ENCODE measurements at places on chromosomes 5 and 9. TPM values are rescaled to one million over a fixed set of nuclear protein-coding genes. Genes with fewer than 3 reads are reported as not detected.
A peak's percentile ranks its signal among the peaks of the same experiment; 100 is the strongest.

GRCh38 chr9:93118863-93119702 lies 15.0 kb downstream of the NINJ1 start:
- peaks cover 12% of the 10 kb centered on the region for H3K36me3 ChIP-seq
- H3K4me3 ChIP-seq: no peak overlapping the region
- no peaks in the 10 kb centered on the region for H3K27me3 ChIP-seq
- H3K27ac ChIP-seq: no peak overlapping the region

DNA sequence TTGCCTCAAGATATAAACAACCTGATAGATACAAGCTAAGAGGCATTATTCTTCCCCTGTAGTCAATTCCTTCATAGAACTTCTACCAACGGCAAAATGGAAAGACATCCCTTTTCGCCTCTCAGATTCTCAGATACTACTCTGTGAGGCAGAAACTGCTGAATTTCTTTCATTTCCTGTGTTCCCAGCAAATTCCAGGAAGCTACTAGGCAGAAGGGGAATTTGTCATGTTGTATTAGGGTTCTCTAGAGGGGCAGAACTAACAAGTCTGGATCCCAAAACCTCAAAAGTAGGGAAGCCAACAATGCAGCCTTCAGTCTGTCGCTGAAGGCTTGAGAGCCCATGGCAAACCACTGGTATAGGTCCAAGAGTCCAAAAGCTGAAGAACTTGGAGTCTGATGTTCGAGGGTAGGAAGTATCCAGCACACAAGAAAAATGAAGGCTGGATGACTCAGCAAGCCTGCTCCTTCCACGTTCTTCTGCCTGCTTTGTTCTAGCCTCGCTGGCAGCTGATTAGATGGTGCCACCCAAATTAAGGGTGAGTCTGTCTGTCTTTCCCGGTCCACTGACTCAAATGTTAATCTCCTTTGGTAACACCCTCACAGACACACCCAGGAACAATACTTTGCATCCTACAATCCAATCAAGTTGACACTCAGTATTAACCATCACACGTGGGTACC lies 15.2 kb downstream of the RNF180 start:
- no peak for DNase-seq
- H3K4me1 ChIP-seq: no peaks in the 10 kb centered on the region
- H3K36me3 ChIP-seq: no peaks in the 10 kb centered on the region

- H3K27ac ChIP-seq: no peak overlapping the region
- peaks cover 5% of the 10 kb centered on the region for H3K4me1 ChIP-seq
- H3K4me3 ChIP-seq: no peak overlapping the region
- DNase-seq: no peak
- peaks cover 57% of the 10 kb centered on the region for H3K36me3 ChIP-seq
These were observed 29.8 kb upstream of the SLC6A3 start for GRCh38 chr5:1474866-1475543.

The ENHO gene
- total RNA-seq: 0.45 TPM

GRCh38 chr9:135883410-135884089 lies 23.8 kb downstream of the CAMSAP1 start:
- no peaks in the 10 kb centered on the region for H3K27me3 ChIP-seq
- no peak overlapping the region for H3K27ac ChIP-seq
- no peaks in the 10 kb centered on the region for H3K36me3 ChIP-seq
- no peak for DNase-seq

The LAMC3 gene
- 1.7 TPM for total RNA-seq

DNA sequence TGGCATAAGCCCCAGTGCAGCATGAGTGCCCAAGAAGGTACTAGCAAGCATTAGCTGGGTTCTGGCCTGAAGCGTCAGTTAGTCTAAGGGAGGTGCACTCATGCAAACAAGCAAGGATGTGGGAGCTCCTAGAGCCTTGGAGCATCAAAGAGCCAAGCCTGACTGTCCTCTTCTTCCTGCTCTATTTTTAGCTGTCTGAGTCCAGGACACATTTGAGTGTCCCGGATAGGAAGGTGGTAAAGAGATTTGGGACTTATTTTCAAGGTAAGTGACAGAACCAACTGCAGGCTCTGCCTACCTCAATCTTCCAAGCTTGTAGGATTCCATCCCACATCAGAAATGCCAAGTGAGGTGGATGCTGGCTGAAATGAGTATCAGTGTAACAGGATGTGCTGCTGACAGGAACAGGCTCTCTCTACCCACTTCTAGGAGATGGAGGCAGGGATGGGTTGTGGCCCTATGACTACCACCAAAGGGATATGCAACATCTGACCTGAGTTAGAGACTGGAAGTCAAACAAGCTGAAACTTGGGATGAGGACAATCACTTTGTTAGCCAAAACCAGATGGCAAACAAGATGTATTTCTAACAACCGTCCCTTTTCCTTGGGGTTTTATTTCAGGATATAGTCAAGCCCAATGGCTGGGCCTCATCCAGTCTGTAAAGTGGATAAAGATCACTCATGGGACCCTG lies 15.1 kb downstream of the MACROH2A1 start:
- H3K27me3 ChIP-seq: no peaks in the 10 kb centered on the region
- peaks cover 95% of the 10 kb centered on the region for H3K36me3 ChIP-seq
- H3K4me3 ChIP-seq: no peak overlapping the region
- no peak for DNase-seq
- no peak overlapping the region for H3K27ac ChIP-seq

DNA sequence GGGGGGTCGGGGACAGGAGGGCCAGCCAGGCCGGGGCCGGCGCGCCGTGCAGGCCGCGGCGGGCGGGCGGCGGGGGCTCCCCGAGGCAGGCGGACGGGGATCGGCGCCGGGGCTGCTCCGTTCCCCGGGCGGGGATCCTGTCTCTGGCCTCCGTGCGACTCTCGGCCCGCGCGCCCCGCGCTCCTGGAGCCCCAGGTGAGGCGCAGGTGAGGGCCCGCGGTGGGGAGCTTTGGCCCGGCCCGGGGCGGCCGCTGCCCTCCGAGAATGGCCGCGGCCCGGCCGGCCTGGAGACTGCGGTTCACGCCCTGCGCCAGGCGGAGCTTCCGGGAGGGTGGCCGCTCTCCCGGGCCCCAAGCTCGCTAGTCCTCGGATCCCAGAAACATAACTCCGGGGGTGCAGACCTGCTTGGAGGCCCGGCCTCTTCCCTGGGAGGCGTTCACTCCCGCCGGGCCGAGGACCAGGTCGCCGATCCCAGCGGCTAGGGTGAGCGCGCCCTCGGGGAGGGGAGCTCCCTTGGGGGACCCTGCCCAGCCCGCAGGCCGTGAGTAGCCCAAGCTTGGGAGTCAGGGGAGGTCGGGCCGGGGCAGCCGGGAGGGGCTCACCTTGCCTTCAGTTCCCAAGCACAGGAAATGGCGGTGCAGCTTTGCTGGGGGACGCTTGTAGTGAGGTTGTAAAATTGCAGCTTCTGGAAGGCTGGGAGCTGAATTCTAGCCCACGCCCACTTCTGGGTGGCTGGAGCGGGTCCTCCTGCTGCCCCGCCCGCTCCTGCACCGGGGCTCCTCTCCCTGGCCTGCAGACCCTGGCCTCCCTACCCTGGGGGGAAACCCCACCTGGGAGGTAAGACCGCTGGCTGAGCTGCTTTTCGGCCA lies 723 bp downstream of the PPP1R26 start:
- H3K27ac ChIP-seq: no peak overlapping the region
- peak overlapping the region; percentile 58 for H3K4me3 ChIP-seq
- H3K27me3 ChIP-seq: peaks cover 46% of the 10 kb centered on the region

DNA sequence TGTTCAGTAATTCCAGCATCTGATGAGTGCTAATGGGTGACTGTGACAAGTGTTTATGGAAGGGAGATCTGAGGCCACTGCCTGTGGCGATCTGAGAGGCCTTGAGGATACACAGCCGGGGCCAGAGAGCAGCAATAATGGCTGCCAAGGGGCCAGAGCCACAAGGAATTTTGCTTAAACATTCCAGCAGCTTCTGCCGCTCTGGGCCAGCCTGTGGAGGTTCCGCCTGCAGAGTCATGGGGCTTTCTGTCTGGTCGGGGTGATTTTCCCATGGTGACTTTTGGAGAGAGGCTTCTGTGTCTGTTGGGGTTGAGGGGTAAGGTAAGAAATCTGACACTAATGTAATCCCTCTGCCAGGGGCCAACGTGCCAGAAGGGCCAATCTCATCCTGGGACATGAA lies 353.5 kb downstream of the ADAMTS6 start:
- H3K27me3 ChIP-seq: no peaks in the 10 kb centered on the region
- no peak overlapping the region for H3K4me3 ChIP-seq
- H3K4me1 ChIP-seq: no peaks in the 10 kb centered on the region
- DNase-seq: no peak

- H3K4me3 ChIP-seq: no peak overlapping the region
- H3K4me1 ChIP-seq: peaks cover 3% of the 10 kb centered on the region
- no peaks in the 10 kb centered on the region for H3K27me3 ChIP-seq
These were observed 196.5 kb downstream of the SNX18 start for GRCh38 chr5:54713923-54714581.

DNA sequence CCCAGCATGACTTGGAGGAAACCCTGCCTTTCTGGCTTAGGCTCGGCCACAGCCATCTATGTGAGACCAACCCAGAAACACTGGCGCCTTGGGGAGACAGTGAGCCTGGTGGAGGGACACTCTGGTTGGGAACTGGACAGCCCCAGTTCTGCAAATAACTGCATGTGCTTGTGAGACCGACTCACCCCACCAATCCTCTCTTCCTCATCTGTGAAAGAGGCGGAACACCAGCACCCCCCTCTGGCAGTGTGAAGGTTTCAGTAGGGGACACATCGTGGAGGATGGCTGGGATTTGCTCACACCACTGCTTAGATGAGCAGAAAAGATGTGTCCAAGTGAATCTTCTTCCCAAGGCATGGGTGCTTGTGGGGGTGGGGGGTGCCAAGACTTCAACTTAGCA lies 43.4 kb upstream of the N4BP3 start:
- no peaks in the 10 kb centered on the region for H3K36me3 ChIP-seq
- H3K27ac ChIP-seq: no peak overlapping the region
- peaks cover 2% of the 10 kb centered on the region for H3K27me3 ChIP-seq
- DNase-seq: peak; percentile 33

DNA sequence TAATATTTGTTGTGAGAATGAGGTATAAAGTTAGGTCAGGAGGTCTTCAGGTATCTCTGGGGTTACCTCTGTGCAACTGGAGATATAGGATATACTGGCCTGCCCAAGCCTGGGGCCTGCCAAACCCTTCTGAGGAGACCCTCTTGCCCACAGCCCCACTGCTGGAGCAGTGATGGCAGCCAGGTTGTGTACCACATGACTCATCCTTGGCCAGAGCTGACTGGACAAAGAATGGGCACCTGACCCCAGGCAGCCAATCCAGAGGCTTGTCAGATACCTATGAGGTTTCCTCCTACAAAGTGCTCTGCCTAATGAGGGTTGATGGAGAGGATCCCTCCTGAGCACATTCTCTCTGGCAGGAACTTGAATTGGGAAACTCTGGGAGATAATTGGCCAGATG lies 56.1 kb upstream of the TBC1D2 start:
- H3K4me3 ChIP-seq: no peak overlapping the region
- DNase-seq: no peak
- H3K27me3 ChIP-seq: no peaks in the 10 kb centered on the region

The SLC1A3 gene
- total RNA-seq: not detected

The CCL19 gene
- total RNA-seq: not detected

GRCh38 chr5:58708456-58708855 lies 125.6 kb downstream of the RAB3C start:
- H3K36me3 ChIP-seq: no peaks in the 10 kb centered on the region
- no peaks in the 10 kb centered on the region for H3K27me3 ChIP-seq
- no peak for DNase-seq
- no peak overlapping the region for H3K4me3 ChIP-seq
- H3K27ac ChIP-seq: no peak overlapping the region

DNA sequence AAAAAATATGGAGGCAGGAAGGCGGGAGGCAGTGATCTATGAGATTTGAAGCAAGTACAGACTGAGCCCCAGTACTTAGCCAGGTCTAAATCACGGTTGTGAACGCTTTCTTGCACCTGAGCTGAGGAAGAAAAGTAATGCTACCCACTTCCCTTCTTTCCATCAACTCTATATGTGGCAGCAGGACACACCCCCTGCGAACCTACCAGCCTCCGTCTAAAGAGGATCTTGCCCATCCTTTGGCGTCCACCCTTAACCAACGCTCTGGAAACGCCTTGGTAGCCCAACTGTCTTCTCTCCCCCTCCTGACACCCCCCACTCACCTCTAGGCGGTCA lies 545 bp downstream of the HMGCS1 start:
- no peaks in the 10 kb centered on the region for H3K27me3 ChIP-seq
- peaks cover 16% of the 10 kb centered on the region for H3K4me1 ChIP-seq
- no peak for DNase-seq
- peak overlapping the region; percentile 88 for H3K4me3 ChIP-seq

DNA sequence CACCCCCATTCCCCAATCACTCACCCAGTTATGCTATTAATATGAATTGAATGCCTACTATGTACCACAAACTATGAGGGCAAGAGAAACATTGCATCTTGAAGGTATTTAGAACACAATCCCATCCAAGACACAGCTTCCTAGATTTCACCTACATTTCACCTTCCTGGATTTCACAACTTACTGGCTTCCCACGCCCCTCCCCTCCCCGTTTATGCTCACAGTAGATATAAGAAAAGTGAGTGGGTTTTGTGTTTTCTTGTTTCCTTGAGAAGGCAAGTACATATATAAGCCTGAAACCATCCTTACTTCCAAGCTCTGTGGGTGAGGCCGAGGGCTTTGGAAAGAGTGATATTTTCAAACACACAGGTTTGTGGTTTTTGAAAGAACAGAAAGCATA lies 465.0 kb downstream of the BNC2 start:
- H3K36me3 ChIP-seq: no peaks in the 10 kb centered on the region
- H3K27me3 ChIP-seq: no peaks in the 10 kb centered on the region
- H3K4me1 ChIP-seq: no peaks in the 10 kb centered on the region
- DNase-seq: no peak

DNA sequence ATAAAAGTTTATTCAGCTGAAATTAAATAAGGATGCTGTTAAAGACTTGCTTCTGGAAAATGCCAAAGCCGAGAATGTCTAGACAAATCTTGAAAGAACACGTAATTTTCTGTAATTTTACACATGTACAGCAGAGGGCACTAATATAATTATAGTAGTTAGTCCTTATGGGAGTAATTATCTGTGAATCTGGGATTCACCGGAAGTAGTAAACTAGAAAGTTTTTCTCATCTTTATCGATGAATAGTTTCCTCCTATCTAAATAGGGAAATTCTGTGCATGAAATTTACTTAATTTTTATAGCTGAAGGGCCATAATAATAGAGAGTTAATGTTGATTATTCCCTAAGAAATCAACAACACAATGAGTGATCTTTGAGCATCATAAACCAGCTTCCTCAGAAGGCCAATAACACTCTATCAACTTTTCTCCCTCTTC lies 18.4 kb upstream of the CNTLN start:
- no peaks in the 10 kb centered on the region for H3K36me3 ChIP-seq
- DNase-seq: no peak
- H3K4me1 ChIP-seq: no peaks in the 10 kb centered on the region
- H3K27ac ChIP-seq: no peak overlapping the region
- H3K27me3 ChIP-seq: no peaks in the 10 kb centered on the region
- H3K4me3 ChIP-seq: no peak overlapping the region

The PCDHGC3 gene
- total RNA-seq: not detected

The LCN2 gene
- total RNA-seq: not detected

GRCh38 chr5:160173-160510 lies 31.2 kb upstream of the LRRC14B start:
- H3K36me3 ChIP-seq: no peaks in the 10 kb centered on the region
- no peak overlapping the region for H3K27ac ChIP-seq
- H3K27me3 ChIP-seq: peaks cover 4% of the 10 kb centered on the region
- no peak overlapping the region for H3K4me3 ChIP-seq
- DNase-seq: no peak

GRCh38 chr9:22446589-22446949 lies at the start of gene DMRTA1:
Gene DMRTA1, plus strand, starts transcription at chr9:22446824. Its CDS starts 242 bp downstream, at chr9:22447066.
- H3K4me1 ChIP-seq: peaks cover 14% of the 10 kb centered on the region
- no peaks in the 10 kb centered on the region for H3K36me3 ChIP-seq
- peak within 1 kb of the TSS; percentile 19 for H3K4me3 ChIP-seq
- peaks cover 55% of the 10 kb centered on the region for H3K27me3 ChIP-seq
- no peak for DNase-seq

The ADGRD2 gene
- not detected for total RNA-seq

- peak; percentile 46 for DNase-seq
- no peak overlapping the region for H3K27ac ChIP-seq
- no peaks in the 10 kb centered on the region for H3K4me1 ChIP-seq
- no peaks in the 10 kb centered on the region for H3K36me3 ChIP-seq
These were observed 203.4 kb downstream of the MCTP1 start for GRCh38 chr5:95081500-95081960.

All from CD4-positive, alpha-beta T cell (primary cell).